Activated CD8-positive, alpha-beta T cell treated with anti-CD3 and anti-CD28 coated beads, Interleukin-2, amount 10 ng/mL, durations not matched to agents 7 days and 5 days (primary cell): ENCODE measurements at places on chromosomes 16 and 17. TPM values are rescaled to one million over a fixed set of nuclear protein-coding genes. Genes with fewer than 3 reads are reported as not detected.
A peak's percentile ranks its signal among the peaks of the same experiment; 100 is the strongest.

DNA sequence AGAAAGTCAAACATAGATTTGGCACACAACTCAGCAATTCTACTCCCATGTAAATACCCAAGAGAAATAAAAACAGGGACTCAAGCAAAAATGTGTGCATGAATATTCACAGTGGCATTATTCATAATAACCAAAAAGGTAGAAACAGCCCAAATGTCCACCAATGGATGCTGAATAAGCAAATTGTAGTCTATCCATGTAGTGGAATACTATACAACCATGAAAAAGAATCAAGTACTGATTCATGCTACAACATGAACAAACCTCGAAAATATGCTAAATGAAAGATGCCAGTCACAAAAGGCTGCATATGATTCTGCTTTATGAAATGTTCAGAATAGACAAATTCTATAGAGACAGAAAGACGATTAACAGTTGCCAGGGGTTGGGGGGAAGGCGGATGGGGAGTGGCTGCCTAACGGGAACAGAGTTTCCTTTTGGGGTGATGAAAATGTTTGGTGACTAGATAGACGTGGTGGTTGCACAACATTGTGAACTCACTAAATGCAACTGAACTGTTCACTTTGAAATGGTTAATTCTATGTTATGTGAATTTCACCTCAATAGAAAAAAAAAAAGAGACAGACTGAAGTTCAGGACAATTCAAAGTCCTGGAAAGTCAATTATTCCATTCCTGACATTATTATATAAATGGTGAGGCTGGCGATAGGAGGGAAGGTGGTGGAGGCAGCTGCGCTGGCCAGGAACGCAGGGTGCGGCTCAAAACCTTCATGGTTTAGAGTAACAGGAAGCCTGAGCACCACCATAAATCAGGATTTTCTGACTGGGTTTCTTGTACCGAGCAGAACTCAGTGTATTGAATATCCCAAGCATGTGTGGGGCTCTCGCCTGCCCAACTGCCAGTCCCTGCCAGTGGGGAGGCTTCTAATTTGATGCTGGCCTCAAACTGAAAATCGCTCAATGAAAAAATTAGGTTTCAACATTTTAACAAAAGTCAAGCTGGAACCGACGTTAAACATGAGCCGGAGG lies 300.9 kb downstream of the C16orf95 start:
- H3K27me3 ChIP-seq = peaks cover 19% of the 10 kb centered on the region
- no peak for DNase-seq
- no peak overlapping the region for H3K4me3 ChIP-seq
- peaks cover 4% of the 10 kb centered on the region for H3K4me1 ChIP-seq
- no peak overlapping the region for H3K27ac ChIP-seq
- no peaks in the 10 kb centered on the region for H3K36me3 ChIP-seq

The CES3 gene
- total RNA-seq = 4.3 TPM

GRCh38 chr17:40506786-40507185 lies 5.4 kb upstream of the TNS4 start:
- peaks cover 15% of the 10 kb centered on the region for H3K4me1 ChIP-seq
- peaks cover 5% of the 10 kb centered on the region for H3K27me3 ChIP-seq
- H3K4me3 ChIP-seq = no peak overlapping the region
- no peak for DNase-seq
- no peaks in the 10 kb centered on the region for H3K36me3 ChIP-seq

The KRTAP2-1 gene
- total RNA-seq = not detected

DNA sequence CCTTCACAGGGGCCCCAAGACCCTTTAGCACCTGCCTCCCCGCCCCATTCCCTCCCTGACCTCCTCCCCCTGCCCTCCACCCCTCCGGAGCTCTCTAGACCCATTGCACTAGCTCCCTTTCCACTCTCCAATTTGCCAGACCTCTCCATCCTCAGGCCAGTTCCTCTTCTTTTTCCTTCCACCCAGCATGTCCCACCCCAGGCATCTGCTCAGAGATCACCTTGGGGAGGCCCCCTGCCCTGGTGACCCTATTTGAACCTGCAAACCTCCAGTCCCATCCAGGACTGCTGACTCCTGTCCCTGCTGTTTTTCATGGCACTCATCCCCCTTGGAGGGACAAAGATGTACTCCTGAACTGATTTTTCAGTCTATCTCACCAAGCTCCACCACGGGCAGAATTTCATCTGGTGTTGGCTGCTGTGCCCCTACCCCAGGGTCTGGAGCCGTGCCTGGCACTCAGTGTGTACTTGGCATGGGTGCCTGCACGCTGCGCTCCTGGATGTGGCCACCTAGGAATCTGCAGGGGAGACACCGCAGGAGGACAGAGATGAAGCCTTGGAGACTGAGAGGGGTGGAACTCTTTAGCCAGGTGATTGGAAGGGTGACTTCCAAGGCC lies 85.6 kb upstream of the CACNG5 start:
- H3K4me1 ChIP-seq = no peaks in the 10 kb centered on the region
- no peak overlapping the region for H3K4me3 ChIP-seq

DNA sequence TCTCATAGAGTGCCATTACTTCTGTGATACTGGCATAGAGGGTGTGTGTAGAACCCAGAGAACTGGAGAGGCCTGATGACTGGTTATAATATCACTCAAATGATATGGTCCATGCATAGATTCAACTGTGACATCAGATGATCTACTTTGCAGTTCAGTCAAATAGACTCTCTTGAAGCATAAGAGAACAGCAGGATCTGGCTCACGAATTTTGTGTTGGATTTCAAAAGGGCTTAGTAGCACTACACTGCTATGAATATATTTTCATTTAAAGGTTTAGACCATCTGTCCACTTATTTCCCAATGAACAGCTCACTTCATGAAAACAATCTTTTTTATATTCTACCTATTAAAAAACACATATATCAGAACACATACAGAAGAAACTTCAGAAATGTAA lies 119.7 kb downstream of the KIF2B start:
- H3K27ac ChIP-seq = no peak overlapping the region
- no peaks in the 10 kb centered on the region for H3K27me3 ChIP-seq
- H3K4me1 ChIP-seq = no peaks in the 10 kb centered on the region
- no peak overlapping the region for H3K4me3 ChIP-seq
- no peak for DNase-seq
- no peaks in the 10 kb centered on the region for H3K36me3 ChIP-seq

GRCh38 chr17:17297217-17297616 lies 6.0 kb upstream of the NT5M start:
- no peak overlapping the region for H3K27ac ChIP-seq
- H3K27me3 ChIP-seq = no peaks in the 10 kb centered on the region

DNA sequence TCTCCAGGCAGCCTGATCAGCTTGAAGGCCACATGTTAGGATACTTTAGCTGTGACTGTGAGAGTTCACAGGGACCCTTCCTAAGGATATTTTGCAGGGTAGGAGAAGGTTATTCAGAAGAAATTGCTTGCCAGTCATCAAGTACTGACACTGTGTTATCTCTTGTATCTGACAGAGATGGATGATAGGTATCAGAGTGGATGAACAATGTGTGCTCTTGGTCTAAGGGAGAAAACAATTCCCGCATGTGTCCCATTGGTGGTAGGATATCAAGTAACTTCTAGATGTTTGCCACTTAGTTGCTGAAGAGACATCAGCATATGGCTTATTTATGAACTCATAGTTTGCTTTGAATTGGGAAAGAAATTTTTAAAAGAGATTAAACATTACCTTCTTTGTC lies 219.3 kb downstream of the SPECC1 start:
- no peaks in the 10 kb centered on the region for H3K27me3 ChIP-seq
- no peak overlapping the region for H3K27ac ChIP-seq
- H3K4me3 ChIP-seq = no peak overlapping the region
- peaks cover 10% of the 10 kb centered on the region for H3K4me1 ChIP-seq
- H3K36me3 ChIP-seq = no peaks in the 10 kb centered on the region
- DNase-seq = no peak

GRCh38 chr16:65534121-65534528 lies 412.3 kb upstream of the CDH11 start:
- no peak for DNase-seq
- H3K27me3 ChIP-seq = no peaks in the 10 kb centered on the region
- H3K4me3 ChIP-seq = no peak overlapping the region
- H3K27ac ChIP-seq = no peak overlapping the region
- H3K36me3 ChIP-seq = no peaks in the 10 kb centered on the region

- no peak for DNase-seq
- no peak overlapping the region for H3K27ac ChIP-seq
- H3K4me1 ChIP-seq = peaks cover 12% of the 10 kb centered on the region
- peaks cover 33% of the 10 kb centered on the region for H3K27me3 ChIP-seq
These were observed 24.6 kb upstream of the LRRC75A start for GRCh38 chr17:16516594-16517051.

GRCh38 chr17:57685499-57686132 lies 59.5 kb downstream of the CCDC182 start:
- H3K36me3 ChIP-seq = peaks cover 4% of the 10 kb centered on the region
- no peak overlapping the region for H3K4me3 ChIP-seq
- no peak overlapping the region for H3K27ac ChIP-seq

The NIP7 gene
- 36.0 TPM for total RNA-seq

The CXCL16 gene
- total RNA-seq = 0.50 TPM

The CHST4 gene
- total RNA-seq = not detected

The ADGRG1 gene
- 3.7 TPM for total RNA-seq

The SNF8 gene
- total RNA-seq = 125 TPM

DNA sequence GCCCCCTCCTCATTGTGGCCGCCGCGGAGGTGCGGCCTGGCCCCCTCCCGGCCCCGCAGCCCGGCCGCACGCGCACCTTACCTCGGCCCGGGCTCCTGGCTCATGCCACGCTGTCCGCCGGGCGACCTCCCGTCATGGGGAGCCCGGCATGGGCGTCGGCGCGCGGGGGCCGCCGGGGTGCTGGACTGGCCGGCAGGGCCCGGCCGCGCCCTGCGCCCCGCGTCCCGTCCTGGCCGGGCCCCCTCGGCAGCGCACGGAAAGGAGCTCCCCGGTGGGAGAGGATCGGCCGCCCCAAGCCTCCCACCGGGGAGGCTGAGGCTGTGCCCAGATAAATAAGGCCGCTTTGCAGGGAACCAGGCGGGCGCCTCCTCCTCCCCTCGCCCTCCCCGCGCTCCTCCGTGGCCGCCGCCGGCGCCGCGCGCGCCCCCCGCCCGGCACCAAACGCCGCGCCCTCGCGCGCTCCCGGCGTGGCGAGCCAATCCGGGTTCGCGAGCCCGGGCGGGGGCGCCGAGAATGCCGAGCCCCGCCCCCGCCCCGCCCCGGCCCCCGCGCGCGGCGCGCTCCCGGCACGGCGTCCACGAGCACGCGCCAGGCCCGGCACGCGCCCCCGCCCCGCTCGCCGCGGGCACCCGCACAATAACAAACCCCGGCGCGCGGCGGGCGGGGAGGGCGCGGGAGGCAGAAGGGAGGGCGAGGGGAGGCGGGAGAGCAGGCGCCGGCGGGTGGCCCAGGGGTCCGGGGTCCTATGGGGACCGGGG lies at the start of gene FBXL16:
Gene FBXL16, minus strand, starts transcription at position 371 of the 758 bp plus-strand sequence. CDS start 8,396 bp downstream, outside the sequence.
- DNase-seq = no peak
- no peak within 1 kb of the TSS for H3K4me3 ChIP-seq
- no peak within 1 kb of the TSS for H3K27ac ChIP-seq
- H3K4me1 ChIP-seq = no peaks in the 10 kb centered on the region

DNA sequence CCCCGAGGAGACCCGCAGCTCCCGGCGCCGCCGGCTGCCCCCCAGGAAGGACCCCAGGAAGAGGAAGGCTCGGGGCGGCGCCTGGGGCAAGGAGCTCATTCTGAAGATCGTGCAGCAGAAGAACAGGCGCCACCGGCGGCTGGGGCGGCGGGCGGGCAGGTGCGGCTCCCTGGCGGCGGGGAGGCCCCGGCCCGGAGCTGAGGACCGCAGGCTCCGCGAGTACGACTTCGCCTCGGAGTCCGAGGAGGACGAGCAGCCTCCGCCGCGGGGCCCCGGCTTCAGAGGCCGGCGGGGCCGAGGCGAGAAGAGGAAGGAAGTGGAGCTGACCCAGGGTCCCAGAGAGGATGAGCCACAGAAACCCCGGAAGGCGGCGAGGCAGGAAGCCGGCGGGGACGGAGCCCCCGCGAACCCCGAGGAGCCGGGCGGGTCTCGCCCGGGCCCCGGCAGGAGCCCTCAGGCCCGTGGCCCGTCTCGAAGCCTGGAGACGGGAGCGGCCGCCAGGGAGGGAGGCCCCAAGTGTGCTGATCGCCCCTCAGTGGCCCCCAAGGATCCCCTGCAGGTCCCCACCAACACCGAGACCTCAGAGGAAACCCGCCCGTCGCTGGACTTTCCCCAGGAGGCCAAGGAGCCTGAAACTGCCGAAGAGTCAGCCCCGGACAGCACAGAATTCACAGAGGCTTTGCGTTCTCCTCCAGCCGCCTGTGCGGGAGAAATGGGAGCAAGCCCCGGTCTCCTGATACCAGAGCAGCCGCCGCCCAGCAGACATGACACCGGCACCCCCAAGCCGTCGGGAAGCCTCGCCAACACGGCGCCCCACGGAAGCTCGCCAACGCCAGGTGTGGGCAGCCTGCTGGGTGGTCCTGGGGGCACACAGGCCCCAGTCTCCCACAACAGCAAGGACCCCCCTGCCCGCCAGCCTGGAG lies 22.3 kb upstream of the ZFPM1 start:
- peak; percentile 53 for DNase-seq
- peak overlapping the region; percentile 46 for H3K27ac ChIP-seq
- peaks cover 3% of the 10 kb centered on the region for H3K27me3 ChIP-seq

- no peaks in the 10 kb centered on the region for H3K27me3 ChIP-seq
- no peak for DNase-seq
- H3K4me1 ChIP-seq = no peaks in the 10 kb centered on the region
- H3K36me3 ChIP-seq = no peaks in the 10 kb centered on the region
- no peak overlapping the region for H3K27ac ChIP-seq
These were observed 10.0 kb downstream of the RGS11 start for GRCh38 chr16:265711-266110.

GRCh38 chr16:14491861-14492529 lies 138.1 kb downstream of the PARN start:
- H3K36me3 ChIP-seq = peaks cover 3% of the 10 kb centered on the region
- peaks cover 26% of the 10 kb centered on the region for H3K4me1 ChIP-seq
- DNase-seq = no peak
- H3K4me3 ChIP-seq = no peak overlapping the region
- H3K27me3 ChIP-seq = no peaks in the 10 kb centered on the region

DNA sequence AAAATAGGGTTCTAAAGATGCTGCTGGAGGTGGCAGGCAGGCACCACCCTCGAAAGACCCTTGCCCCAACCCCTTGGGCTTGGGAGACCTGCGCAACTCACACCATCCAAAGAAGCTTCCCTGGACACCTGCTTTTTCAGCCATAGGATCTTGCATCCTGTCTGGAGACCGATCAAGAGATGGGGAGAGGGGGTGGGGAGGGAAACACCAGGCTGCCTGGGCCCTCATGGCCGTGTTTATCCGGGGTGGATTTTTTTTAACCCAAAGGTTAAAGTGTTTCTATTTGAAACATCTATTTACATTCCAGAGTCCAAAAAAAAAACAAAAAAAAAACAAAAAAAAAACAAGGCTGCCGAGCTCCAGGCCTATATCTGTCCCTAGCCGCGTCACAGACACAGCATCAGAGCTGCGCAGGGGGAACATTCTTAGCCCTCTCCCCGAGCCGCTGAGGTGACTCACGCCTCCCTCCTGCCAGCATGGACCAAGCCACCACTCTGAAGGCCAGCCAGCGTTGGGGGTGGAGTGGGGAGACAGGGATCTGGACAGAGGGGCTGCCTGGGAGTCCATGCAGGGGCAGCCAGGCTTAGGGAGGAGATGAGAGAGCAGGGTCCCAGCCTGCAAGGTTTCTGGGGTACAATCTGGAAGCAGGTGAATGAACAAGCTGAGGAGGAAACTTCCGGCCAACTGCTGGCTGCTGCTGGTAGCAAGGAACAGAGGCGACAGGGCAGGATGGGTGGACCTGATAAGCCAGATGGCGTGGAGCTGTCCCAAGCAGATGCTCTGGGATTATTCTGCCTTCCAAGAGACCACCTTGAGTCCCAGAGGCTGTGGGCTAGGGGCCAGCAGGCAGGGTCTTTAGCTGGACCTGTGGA lies 14.8 kb downstream of the HDAC5 start:
- H3K4me1 ChIP-seq = peaks cover 29% of the 10 kb centered on the region
- H3K27me3 ChIP-seq = no peaks in the 10 kb centered on the region
- no peak overlapping the region for H3K27ac ChIP-seq
- H3K36me3 ChIP-seq = no peaks in the 10 kb centered on the region
- H3K4me3 ChIP-seq = no peak overlapping the region
